ENCODE measurements at places on chromosomes 2 and 18.

DNA sequence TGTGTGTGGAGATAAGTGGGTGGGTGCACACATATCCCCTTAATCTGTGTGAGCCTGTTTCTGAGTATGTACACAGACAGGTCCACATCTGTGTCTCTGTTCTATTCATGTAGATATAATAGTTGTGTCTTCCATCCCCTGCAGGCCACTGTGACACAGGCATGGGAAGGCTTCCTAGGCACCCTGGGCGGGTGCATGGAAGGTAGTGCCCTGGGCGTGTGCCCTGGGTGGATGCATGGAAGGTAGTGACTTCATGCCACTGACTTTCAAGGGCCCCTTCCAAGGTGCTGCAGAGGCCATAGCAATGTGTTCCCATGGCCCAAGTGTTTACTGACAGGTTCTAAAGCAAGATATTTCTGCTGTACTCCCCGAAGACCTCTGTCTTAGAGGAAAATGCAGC lies 462.5 kb upstream of the HS6ST1 start:
- no peak for DNase-seq

- DNase-seq: no peak
Measured at GRCh38 chr18:58416704-58417683, 211.9 kb downstream of the ALPK2 start.

- DNase-seq: no peak
Measured at GRCh38 chr2:134502104-134502503, 216.7 kb downstream of the TMEM163 start.

GRCh38 chr2:207796585-207797350 lies 27.1 kb upstream of the FZD5 start:
- no peak for DNase-seq

- no peak for DNase-seq
Measured at GRCh38 chr2:144330951-144331673, 188.8 kb downstream of the ZEB2 start.

DNA sequence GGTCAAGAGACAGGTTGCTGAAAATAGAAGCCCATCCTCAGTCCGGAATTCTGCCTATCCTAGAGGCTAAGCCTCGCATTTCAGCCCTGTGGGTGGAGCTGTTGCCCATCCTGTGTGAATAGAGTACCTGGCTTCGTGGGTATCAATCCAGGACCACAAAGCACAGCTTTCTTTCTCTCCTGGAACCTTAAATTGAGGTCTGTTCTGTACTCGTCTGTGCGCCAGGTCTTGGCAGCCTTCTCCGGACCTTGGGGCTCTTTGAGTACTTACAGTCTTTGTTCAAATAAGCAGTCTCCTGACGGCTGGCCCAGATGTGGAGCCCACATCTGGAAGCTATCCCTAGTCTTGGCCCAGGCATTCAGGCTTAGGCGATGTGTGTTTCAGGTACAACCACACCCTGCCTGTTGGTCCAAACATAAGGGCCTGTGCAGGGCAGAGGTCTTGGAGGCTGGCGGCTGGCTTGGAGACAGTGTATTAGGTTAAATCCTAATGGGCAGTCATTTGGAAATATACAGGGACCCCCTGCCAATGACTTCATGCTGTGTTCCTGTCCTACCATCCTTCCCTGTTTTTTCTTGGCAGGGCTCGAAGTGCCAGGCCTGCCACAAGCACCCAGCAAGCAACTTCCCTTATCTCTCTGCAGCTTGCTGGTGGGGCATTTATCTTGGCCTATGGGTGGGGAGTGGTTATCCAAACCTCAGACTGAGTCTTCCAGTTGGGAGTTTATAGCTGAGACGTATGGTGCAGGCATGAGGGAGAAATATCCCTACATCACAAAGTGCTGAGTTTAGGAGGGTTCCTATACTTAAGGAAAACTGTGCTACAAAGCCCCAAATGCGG lies 294.1 kb downstream of the BCL2 start:
- DNase-seq: no peak

DNA sequence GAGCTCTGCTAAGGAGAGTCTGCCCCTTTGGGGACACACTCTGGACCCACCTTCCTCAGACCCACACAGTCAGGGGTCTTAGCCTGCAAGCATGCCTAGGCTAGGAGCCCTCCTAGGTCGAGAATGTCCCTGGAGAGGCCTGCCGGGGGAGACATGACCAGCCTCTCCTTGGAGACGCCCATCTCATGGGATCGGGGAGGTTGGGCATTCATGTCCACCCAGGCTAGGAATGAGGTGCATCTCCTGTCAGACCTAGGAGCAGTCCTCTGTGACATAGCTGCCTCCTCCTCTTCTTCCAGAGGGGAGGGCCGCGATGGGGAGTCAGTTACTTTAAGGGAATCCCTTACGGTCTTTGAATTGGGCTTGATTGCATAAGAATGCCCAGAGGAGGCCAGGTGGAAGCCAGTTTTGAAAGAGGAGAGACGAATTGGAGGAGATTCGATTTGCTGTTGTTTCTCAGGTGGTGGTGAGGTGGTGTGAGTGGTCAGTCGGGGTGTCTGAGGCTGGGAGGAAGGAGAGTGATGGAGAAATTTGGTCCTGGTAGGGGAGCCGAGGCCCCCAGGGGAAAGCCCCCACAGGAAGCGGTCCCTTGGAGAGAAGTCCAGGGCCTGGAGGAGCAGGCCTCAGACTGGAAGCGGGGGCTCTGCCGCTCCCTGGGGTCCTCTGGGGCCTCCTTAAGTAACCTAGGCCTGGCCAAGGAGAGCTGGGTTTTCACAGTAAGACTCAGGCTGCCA lies 241.3 kb downstream of the DYSF start:
- DNase-seq: no peak

- no peak for DNase-seq
Measured at GRCh38 chr18:75183524-75183923, 25.4 kb downstream of the PTGR3 start.

GRCh38 chr18:13502585-13502984 lies 223.8 kb downstream of the FAM210A start:
- no peak for DNase-seq

DNA sequence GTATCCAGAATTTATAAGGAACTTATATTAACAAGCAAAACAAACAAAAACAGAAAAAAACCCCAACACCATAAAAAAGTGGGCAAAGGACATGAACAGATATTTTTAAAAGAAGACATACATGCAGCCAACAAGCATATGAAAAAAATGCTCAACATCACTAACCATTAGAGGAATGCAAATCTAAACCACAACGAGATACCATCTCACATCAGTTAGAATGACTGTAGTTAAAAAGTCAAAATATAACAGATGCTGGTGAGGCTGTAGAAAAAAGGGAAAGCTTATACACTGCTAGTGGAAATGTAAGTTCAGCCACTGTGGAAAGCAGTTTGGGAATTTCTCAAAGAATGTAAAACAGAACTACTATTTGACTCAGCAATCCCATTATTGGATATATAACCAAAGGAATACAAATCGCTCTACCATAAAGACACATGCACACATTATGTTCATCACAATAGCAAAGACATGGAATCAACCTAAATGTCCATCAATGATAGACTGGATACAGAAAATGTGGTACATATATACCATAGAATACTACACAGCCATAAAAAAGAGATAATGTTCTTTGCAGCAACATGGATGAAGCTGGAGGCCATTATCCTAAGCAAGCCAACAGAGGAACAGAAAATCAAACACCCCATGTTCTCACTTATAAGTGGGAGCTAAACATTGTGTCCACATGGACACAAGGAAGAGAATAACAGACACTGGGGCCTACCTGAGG lies 25.3 kb downstream of the PREPL start:
- DNase-seq: no peak

DNA sequence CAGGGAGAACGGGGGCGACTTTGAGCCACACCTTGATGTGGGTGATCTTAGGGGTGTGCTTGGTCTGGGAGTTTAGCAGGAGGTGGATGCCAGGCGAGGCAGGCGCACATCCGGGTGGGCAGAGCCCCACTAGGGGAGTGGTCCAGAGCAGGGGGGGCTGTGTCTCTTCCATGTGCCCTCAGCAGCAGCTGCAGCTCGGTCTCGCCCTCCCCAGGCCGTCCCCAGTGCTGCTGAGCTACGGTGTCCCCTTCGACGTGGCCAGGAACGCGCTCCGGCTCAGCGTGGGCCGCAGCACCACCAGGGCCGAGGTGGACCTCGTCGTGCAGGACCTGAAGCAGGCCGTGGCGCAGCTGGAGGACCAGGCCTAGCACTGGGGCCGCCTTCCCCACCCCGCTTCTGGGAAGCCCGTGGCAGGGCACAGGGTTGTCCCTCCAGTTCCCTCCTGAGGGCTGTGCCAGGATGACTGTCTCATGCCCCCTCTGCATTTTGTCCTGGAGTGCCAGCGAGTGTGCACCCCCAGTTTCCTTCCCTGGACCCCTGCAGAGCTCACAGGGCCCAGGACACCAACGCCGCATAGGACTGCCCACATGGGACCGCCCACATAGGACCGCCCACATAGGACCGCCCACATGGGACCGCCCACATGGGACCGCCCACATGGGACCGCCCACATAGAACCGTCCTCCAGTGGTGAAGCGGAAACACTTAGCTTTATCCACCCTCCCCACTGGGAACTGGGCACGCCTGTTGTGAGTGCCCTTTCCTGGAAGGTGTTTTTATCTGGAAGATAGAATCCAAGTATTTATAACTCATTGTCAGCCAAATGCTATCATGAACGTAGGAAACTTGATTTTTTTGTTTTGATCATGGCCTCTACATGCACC lies 1.9 kb upstream of the ESPNL start:
- DNase-seq: no peak

Data from hypothalamus (tissue), 51 donors.